Stimulated activated CD8-positive, alpha-beta memory T cell treated with anti-CD3 and anti-CD28 coated beads, Interleukin-7, amount 100 ng/mL, for 24 hours (primary cell): ENCODE measurements at places on chromosomes 6 and 20.

GRCh38 chr6:34595332-34596184 lies 39.4 kb upstream of the SPDEF start:
- DNase-seq = no peak

DNA sequence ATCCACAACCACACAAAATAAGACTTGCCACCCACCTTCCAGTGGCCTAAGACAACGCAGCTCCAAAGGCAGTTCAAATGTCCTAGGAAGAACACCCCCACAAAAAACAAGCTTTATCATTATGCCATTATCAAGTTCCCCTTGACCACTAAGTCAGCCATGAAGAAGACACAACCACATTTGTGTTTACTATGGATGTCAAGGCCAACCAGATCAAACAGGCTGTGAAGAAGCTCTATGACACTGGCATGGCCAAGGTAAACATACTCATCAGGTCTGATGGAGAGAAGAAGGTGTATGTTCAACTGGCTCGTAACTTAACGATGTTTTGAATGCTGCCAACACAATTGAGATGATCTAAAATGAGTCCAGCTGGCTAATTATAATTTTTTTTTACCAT lies 26.1 kb downstream of the SEC63 start:
- no peak for DNase-seq

DNA sequence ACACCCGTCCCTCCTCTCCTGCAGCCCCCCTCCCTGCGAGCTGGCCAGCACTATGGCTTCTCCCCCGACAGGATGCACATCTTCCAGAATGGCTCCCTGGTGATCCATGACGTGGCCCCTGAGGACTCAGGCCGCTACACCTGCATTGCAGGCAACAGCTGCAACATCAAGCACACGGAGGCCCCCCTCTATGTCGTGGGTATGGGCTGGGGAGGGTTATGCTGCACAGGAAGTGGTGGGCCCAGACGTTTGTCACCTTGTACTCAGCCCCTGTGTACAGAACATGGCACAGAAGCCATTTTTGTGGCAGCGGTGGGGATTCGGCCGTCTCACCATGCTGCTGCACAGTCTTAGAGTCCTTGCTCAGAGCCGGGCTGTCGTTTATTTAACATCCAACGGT lies 29.0 kb upstream of the SRF start:
- DNase-seq = no peak

DNA sequence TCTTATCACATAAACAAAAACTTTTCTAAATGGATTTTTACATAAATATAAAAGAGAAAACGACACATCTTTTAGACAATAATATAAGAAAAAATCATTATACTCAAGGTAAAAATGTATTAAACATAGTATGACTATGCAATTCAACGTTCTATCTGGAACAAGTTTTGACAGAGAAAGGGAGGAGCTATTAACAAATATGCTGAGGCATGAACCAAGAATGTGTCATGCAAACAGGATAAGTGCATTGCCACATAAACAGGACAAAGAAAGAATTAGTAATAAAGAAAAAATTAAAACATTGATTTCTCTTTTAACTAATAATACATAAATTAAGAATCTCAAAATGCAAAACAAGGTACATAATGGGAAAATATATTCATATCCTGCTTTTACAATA lies 1353.4 kb upstream of the GJE1 start:
- no peak for DNase-seq

DNA sequence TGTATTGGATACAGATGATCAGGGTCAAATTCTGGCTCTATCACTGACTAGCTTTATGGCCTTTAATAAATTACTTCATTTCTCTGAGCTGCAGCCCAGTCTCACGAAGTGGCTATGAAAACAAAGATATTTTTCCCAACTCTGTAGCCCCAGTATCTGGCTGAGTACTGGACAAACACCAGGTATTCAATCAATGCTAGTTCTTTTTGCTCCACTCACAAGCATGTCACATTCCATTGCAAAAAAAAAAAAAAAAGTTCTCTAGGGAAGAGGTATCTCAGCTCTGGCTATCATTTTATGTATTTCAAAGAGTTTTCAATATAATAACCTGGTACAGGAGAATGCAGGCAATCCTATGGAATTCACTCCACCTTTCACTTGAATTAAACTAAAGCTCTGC lies 3.1 kb downstream of the CHD6 start:
- DNase-seq = no peak

DNA sequence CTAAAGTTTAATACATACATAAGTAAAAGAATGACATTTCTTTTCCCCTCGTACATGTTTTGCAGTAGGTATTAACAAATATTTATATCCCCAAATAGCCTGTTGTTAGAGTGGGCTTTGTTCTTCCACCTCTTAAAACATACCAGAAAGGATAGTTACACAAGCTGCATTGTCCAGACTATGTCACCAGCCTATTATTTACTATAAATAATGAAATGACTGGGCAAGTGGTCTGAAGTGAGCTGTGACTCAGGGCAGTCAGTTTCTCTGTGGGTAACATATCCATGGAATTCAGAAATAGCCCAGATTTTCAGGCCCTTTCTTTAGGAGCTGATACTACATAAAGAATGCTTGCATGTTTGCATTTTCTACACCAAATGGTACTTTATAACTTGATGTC lies 60.1 kb downstream of the FUT9 start:
- no peak for DNase-seq

DNA sequence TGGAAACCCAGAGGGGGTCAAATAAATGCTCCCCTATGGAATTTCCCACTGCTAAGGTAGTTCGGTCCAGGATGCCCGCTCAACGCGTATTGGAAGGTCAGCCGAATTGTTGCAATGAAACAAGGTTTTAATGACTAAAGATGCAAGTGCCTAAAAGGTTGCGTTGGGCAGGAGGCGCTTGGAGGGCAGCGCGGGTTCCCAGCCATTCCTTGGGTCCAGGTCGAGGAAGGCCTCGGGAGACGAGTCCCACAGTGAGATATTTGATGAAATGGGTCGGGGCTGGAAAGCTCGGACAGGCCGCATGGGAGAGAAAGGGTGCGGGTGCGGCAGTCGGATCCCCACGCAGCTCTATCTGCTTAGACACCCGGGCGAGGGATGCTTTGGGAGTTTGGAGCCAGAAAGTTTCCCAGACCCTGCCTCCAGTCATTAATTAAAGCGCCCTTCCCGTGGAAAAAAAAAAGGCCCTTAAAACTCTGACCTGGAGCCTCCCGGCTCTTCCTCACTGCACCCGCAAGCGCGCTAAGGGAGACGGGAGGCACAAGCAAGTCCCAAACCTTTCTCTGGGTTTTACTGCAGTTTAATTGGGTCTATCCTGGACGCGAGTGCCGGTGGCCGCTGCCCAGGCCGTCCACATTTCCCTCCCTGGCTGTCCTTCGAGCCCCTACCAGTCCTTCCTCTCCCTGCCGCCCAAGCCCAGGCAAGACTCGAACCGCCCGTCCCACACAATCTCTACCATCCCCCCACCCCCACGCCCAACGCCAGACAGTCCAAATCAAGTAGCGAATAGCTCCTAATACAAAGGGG lies 24.2 kb downstream of the TFAP2A start:
- no peak for DNase-seq

GRCh38 chr20:22575737-22576136 lies 8.6 kb downstream of the FOXA2 start:
- no peak for DNase-seq

DNA sequence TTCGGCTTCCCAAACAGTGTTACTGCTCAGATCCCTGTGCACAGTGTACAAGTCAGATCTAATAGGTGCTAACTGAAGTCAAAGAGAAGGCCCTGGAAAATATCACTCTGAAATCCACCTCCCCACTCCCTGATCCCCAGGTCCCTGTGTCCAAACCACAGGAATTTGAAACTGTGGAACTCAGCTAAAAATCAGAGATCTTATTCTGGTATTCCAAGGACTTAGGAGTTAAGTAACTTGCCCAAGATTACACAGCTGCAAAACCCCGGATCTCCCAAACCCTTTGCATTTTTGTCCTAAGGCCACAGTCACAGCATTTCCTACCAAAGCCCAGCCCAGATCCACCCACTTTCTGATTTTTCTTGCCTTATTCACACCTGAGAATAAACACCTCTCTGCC lies 32.3 kb upstream of the SLC23A2 start:
- no peak for DNase-seq

- DNase-seq = no peak
These were observed 9.8 kb upstream of the HLA-DRB5 start for GRCh38 chr6:32539839-32540238.

GRCh38 chr20:56400001-56400640 lies 7.7 kb downstream of the CSTF1 start:
- DNase-seq = no peak

- DNase-seq = no peak
These were observed 7.0 kb downstream of the UBD start for GRCh38 chr6:29552512-29553051.

- no peak for DNase-seq
These were observed 56.8 kb downstream of the NCR2 start for GRCh38 chr6:41392246-41392645.

DNA sequence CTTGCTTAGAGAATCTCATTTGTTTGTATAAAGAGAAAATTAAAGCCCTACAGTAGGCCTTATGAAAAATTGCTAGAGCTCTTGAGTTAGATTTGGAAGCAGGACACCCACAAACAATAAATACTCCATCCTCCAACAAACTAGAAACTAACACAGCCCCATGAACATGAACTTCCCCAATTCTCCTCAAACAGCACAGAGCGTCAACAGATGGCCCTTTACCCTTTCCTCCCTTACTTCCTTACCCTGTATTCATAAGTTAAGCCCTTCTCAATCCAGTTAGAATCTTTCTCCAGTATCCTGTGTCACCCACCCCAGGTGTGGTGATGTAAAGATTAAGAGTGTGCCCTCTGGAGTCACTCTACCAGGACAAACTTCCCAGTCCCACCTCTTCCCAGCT lies 113.7 kb downstream of the UNC5CL start:
- no peak for DNase-seq

DNA sequence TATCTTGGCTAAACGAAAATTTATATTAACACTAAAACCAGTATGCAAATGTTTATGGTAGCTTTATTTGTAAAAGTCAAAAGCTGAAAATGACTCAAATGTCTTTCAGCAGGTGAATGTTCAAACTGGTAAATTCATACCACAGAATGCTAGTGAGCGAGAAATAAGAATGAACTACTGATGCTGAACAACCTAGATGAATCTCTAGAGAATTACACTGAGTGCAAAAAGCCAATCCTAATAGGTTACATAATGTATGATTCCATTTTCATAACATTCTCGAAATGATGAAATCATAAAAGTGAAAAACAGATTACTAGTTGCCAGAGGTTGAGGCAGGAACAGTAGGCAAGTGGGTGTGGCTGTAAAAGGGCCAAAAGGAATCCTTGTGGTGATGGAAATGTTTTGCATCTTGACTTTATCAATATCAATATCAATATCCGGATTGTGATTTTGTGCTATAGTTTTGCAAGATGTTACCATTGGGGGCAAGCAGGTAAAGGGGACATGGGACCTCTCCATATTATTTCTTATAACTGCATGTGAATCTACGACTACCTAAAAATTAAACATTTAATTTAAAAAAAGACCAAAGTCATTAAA lies 26.1 kb downstream of the ZNF311 start:
- no peak for DNase-seq

DNA sequence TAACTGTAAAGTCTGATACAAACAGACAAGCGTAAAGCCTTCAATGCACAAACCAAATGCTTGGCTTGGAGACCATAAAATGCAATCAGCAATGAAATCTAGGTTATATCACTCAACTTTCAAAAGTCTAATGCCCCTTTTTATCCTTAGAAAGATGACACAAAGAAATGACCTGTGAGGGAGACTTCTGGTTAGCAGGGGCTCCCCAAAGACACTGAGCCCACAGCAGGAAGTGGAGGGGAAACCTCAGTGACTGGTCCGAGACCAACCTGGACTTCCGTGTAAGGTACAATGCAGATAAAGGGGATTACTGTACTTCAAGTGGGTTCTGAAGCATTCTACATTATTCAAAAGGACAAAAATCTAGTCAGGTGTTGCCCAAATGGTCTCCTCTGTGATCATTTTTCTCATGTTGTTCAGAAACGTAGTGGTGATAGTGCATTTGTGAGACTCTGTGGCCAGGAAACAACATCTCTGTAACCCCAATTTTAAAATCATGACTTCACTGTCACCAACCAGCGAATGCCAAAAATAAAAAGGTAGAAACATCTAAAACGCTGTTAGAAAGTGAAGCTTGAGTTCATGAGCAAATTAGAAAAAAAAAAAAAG lies 88.2 kb downstream of the HIVEP2 start:
- no peak for DNase-seq

DNA sequence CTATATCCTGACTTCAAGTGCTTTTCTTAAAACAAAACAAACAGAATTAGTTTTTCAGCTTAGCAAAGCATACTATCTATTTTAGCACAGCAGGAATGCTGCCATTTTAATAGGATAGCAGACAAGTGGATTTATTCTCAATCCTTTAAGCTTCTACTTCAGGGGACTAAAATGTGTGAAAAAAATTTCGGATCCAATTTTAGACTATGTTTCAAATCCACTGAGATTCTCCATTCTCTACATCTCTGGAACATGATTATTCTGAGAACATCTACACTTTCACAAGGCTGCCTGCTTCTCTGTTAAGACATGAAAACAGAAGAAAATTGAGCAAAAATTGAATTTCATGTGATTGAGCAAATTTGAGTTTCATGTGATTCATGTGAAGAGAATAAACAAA lies 1321.3 kb downstream of the HACE1 start:
- no peak for DNase-seq

GRCh38 chr6:109304284-109305015 lies 77.8 kb downstream of the CD164 start:
- no peak for DNase-seq

GRCh38 chr6:138806889-138807288 lies 11.0 kb downstream of the ECT2L start:
- DNase-seq = no peak

GRCh38 chr6:166003569-166003968 lies 164.1 kb downstream of the TBXT start:
- DNase-seq = no peak

GRCh38 chr6:87968435-87969278 lies 79.0 kb upstream of the SPACA1 start:
- DNase-seq = no peak

DNA sequence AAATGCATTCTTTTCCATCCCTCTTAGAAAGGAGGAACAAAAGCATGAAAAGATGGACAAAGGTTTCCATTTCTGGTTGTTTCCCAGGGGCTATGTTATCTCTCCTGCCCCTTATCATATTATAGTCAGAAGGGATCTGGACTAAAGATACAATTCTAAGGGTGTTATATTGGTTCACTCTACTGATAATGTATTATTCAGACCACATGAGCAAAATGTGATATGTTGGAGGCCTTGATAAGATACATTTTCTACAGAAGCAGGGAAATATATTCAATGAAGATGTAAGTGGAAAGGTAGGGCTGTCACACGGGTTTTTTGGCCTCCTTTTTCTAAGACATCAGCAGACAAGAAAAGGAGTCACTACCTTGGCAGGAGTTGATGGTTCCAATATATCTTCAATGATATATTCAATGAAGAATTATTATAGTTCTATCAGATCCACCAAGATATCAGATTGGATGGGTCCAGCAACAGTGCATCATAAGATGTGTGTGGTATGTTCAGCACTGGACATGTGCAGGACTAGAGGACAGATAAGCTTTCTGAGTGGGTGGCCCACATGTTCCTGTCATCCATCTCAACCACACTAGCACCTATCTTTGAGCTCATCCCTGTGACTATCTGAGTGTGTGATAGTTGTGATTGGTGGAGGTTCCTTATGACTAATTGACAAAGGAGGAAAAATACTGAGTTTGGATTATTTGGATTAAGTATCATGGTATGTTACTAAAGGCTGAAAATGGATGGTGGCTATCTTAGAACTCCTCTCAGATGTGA lies 5.7 kb upstream of the ZKSCAN3 start:
- DNase-seq = no peak

- DNase-seq = no peak
These were observed 30.9 kb upstream of the SMOC2 start for GRCh38 chr6:168410035-168410434.

GRCh38 chr6:134070271-134070670 lies 17.8 kb upstream of the SLC2A12 start:
- no peak for DNase-seq
